Breast epithelium (tissue), 4 donors: ENCODE measurements at places on chromosomes 2 and 18. TPM values are rescaled to one million over a fixed set of nuclear protein-coding genes. Genes with fewer than 3 reads are reported as not detected.

DNA sequence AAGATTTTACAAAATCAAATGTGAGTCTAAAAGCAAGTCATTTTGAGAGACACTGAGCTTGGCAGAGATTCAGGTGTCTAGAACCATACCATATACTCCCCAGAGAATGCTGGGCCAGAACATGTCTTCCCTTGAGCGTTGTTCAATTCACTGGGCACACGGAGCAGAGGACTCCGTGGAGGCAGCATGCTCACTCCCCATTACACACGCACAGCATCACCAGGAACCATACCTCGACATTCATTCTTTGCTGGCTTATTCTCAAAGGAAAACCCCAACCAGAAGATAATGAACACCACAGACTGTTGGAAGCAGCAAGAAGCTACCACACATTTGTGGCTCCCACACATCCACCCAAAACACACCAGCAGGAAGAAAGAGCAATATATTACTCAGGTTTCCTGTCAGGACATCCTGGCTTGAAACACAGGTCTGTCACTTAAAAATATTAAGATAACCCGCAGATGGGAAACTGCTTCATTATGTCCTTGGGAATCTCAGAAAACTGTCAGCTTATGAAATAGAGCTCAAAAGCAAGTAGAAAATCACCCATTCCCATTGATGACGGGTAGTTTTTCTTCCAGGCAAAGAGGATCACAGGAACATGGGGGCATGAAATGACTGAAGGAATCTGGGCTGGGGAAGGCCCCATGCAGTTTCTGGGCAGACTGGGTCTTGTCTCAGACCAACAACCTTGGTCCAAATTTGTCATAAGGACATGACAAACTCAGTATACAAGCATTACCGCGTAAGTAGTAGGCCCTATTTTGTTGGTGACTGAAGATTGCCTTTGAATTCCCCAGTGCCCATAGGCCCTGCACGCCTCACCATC is 46.4 kb downstream of the PCBP1 start:
- peaks cover 3% of the 10 kb centered on the region for H3K4me1 ChIP-seq
- H3K36me3 ChIP-seq, result no peaks in the 10 kb centered on the region

DLX1 gene
- total RNA-seq, result not detected

GRCh38 chr2:96853321-96853720 is 4.5 kb downstream of the ANKRD39 start:
- H3K4me1 ChIP-seq, result no peaks in the 10 kb centered on the region
- H3K27ac ChIP-seq, result no peak overlapping the region
- no peak overlapping the region for H3K4me3 ChIP-seq
- no peaks in the 10 kb centered on the region for H3K36me3 ChIP-seq

GRCh38 chr2:96414161-96414710 is 78.7 kb downstream of the NCAPH start:
- no peak overlapping the region for H3K4me3 ChIP-seq
- no peaks in the 10 kb centered on the region for H3K36me3 ChIP-seq

GRCh38 chr18:27413495-27414401 is 228.6 kb upstream of the CHST9 start:
- H3K4me3 ChIP-seq, result no peak overlapping the region
- H3K4me1 ChIP-seq, result no peaks in the 10 kb centered on the region
- peak overlapping the region; percentile 31 for H3K27ac ChIP-seq
- H3K36me3 ChIP-seq, result no peaks in the 10 kb centered on the region
- H3K27me3 ChIP-seq, result no peaks in the 10 kb centered on the region
- no peak for DNase-seq

DNA sequence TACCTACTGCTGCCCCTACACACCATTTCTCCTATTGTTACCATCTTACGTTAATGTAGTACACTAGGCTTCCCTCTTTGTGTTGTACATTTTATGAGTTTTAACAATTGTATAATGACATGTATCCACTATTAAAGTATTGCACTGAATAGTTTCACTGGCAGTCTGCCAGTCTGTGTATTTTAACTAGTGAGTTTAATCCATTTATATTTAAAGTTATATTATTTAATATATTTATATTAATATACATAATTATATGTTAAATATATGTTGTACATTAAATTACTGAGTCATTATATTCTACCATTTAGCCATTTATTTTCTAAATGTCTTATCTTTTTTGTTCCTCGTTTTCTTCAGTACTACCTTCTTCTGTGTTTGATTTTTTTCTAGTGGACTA is 44.8 kb upstream of the PHLPP1 start:
- H3K27me3 ChIP-seq, result no peaks in the 10 kb centered on the region
- no peak overlapping the region for H3K27ac ChIP-seq
- DNase-seq, result no peak

GRCh38 chr18:31261792-31262582 is 56.0 kb upstream of the DSG1 start:
- no peaks in the 10 kb centered on the region for H3K27me3 ChIP-seq
- no peak overlapping the region for H3K27ac ChIP-seq
- no peak for DNase-seq
- H3K4me1 ChIP-seq, result no peaks in the 10 kb centered on the region
- H3K36me3 ChIP-seq, result no peaks in the 10 kb centered on the region

GRCh38 chr18:39326772-39327171 is 1761.2 kb upstream of the CELF4 start:
- no peaks in the 10 kb centered on the region for H3K27me3 ChIP-seq
- no peak overlapping the region for H3K27ac ChIP-seq
- no peaks in the 10 kb centered on the region for H3K4me1 ChIP-seq
- no peak for DNase-seq

DNA sequence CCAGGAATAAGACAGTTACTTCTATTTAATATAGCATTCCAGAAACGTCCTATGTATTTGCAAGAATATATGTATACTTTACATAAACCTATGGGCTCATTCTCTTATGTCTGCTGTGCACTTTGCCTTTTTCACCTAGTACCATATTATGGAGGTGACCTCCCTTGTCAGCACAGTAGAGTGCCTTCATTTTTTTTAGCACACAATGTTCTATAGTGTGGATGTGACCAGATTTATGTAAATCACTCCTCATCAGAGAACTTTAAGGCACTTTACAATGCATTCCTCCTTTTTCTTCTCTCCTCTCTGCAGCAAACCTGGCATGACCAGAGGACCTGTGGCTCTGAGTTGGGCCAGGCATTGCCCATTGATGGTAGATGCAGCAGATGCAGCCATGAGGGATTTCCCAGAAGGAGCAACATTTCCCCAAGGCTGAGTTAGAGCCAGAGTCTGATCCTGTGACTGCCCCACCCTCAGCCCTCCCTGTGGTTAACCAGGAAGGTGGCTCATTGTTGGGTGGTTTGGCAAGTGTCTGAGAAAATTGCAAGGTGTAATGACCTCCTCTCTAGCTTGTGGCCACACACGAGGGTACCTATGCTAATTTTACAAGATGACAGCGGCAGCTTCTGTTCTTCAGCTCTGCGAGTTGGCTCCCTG is 76.5 kb upstream of the DLX2 start:
- no peaks in the 10 kb centered on the region for H3K27me3 ChIP-seq
- no peaks in the 10 kb centered on the region for H3K4me1 ChIP-seq
- no peak overlapping the region for H3K27ac ChIP-seq

KCNE4 gene
- total RNA-seq, result 26.2 TPM

DNA sequence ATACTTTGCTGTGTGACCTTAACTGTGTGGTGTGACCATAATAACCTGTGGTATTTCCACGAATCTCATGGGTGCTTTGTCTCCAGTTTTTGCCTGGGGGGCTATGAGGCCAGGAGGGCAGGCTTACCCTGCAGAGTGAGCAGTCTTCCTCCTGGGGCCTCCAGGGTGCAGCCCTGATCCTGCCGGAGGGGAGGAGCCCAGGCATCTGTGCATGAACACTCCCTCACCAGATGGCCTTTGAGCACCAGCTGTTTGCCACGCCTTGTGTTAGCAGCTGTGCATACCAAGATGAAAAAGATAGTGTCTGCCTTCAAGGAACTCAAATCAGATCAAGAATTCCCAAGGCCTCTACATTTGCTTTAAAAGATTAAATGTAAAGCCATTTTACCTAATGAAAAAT is 75.0 kb upstream of the RBM44 start:
- H3K27ac ChIP-seq, result no peak overlapping the region
- H3K27me3 ChIP-seq, result no peaks in the 10 kb centered on the region
- DNase-seq, result peak; percentile 15
- no peak overlapping the region for H3K4me3 ChIP-seq

DNA sequence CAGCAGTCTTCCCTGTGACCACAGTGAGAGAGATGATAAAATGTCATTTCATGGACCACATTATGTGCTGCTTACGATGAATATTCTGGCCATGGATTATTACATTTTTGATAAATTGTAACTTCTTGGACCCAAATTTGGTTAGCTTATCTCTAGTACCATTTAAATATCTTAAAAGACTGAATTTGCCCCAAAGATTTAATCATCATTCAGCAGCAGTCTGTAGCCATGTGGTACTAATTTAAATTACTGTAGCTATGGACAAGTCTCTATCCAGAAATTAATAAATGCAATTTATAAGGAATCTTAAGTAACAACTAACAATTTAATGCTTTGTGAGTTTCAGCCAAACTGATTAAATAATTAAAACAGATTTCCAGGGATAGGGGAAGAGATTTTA is 644.9 kb upstream of the FANCL start:
- no peak overlapping the region for H3K27ac ChIP-seq
- H3K4me3 ChIP-seq, result no peak overlapping the region
- DNase-seq, result no peak

GRCh38 chr2:190641469-190641868 is 7.4 kb upstream of the NAB1 start:
- no peaks in the 10 kb centered on the region for H3K36me3 ChIP-seq
- no peaks in the 10 kb centered on the region for H3K4me1 ChIP-seq
- no peak for DNase-seq
- H3K27me3 ChIP-seq, result no peaks in the 10 kb centered on the region
- H3K27ac ChIP-seq, result peak overlapping the region; percentile 56
- no peak overlapping the region for H3K4me3 ChIP-seq

- H3K4me3 ChIP-seq, result no peak overlapping the region
- H3K36me3 ChIP-seq, result no peaks in the 10 kb centered on the region
- H3K27ac ChIP-seq, result no peak overlapping the region
- no peaks in the 10 kb centered on the region for H3K27me3 ChIP-seq
- DNase-seq, result no peak
Observed at GRCh38 chr2:67528320-67528719, 131.2 kb downstream of the ETAA1 start.

- no peak overlapping the region for H3K27ac ChIP-seq
- H3K4me3 ChIP-seq, result no peak overlapping the region
- no peak for DNase-seq
- H3K36me3 ChIP-seq, result no peaks in the 10 kb centered on the region
- H3K27me3 ChIP-seq, result no peaks in the 10 kb centered on the region
Observed at GRCh38 chr2:9658972-9659371, 28.2 kb upstream of the YWHAQ start.

PLGLB2 gene
- 5.6 TPM for total RNA-seq

GRCh38 chr2:200618590-200619021 is 32.8 kb downstream of the AOX1 start:
- no peak for DNase-seq
- H3K4me1 ChIP-seq, result no peaks in the 10 kb centered on the region
- H3K36me3 ChIP-seq, result no peaks in the 10 kb centered on the region
- H3K27me3 ChIP-seq, result no peaks in the 10 kb centered on the region
- peak overlapping the region; percentile 3 for H3K27ac ChIP-seq
- no peak overlapping the region for H3K4me3 ChIP-seq

GRCh38 chr2:160917850-160918249 is 242.4 kb upstream of the TANK start:
- H3K4me1 ChIP-seq, result no peaks in the 10 kb centered on the region
- no peak overlapping the region for H3K27ac ChIP-seq
- H3K36me3 ChIP-seq, result no peaks in the 10 kb centered on the region
- H3K4me3 ChIP-seq, result no peak overlapping the region
- no peak for DNase-seq

GRCh38 chr2:11835403-11835802 is 89.0 kb downstream of the LPIN1 start:
- no peak overlapping the region for H3K4me3 ChIP-seq
- peaks cover 5% of the 10 kb centered on the region for H3K4me1 ChIP-seq
- H3K36me3 ChIP-seq, result no peaks in the 10 kb centered on the region
- H3K27me3 ChIP-seq, result no peaks in the 10 kb centered on the region
- no peak for DNase-seq

RGPD3 gene
- 2.2 TPM for total RNA-seq

- no peaks in the 10 kb centered on the region for H3K36me3 ChIP-seq
- no peaks in the 10 kb centered on the region for H3K27me3 ChIP-seq
- H3K27ac ChIP-seq, result no peak overlapping the region
Observed at GRCh38 chr2:16142383-16143361, 202.3 kb downstream of the MYCN start.

- no peak overlapping the region for H3K4me3 ChIP-seq
- no peaks in the 10 kb centered on the region for H3K36me3 ChIP-seq
- H3K27me3 ChIP-seq, result no peaks in the 10 kb centered on the region
- no peaks in the 10 kb centered on the region for H3K4me1 ChIP-seq
- DNase-seq, result no peak
Observed at GRCh38 chr18:62877411-62878221, 162.3 kb downstream of the PHLPP1 start.

DNA sequence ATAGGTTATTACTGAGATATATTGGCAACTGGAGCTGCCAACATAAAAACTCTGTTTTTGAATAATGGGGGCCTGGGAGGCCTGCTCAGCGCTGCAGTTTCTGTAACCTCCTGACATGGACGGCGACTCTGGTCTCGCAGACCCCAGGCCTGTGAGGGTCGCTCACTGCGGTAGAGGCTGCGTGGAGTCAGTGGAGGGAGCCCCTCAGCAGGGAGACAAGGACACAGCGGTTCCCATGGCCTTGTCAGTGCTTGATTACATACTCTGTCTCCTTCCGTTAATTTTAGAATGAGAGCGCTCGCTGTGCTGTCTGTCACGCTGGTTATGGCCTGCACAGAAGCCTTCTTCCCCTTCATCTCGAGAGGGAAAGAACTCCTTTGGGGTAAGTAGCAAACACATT is 858 bp downstream of the TPO start:
- H3K4me1 ChIP-seq, result no peaks in the 10 kb centered on the region
- no peak overlapping the region for H3K4me3 ChIP-seq
- H3K27ac ChIP-seq, result no peak overlapping the region
- H3K36me3 ChIP-seq, result no peaks in the 10 kb centered on the region
- H3K27me3 ChIP-seq, result no peaks in the 10 kb centered on the region

GRCh38 chr18:42442656-42443055 is 487.6 kb downstream of the PIK3C3 start:
- H3K27ac ChIP-seq, result no peak overlapping the region
- no peaks in the 10 kb centered on the region for H3K27me3 ChIP-seq
- H3K4me3 ChIP-seq, result no peak overlapping the region
- no peaks in the 10 kb centered on the region for H3K36me3 ChIP-seq

GRHL1 gene
- 40.0 TPM for total RNA-seq

GRCh38 chr2:75503048-75503607 is 57.6 kb downstream of the EVA1A start:
- H3K27ac ChIP-seq, result no peak overlapping the region
- no peaks in the 10 kb centered on the region for H3K4me1 ChIP-seq
- no peaks in the 10 kb centered on the region for H3K27me3 ChIP-seq
- DNase-seq, result no peak

PRKAG3 gene
- not detected for total RNA-seq

NRP2 gene
- total RNA-seq, result 18.4 TPM
